NCI-H69 (cell line): ENCODE measurements at places on chromosomes 2 and 18.

DNA sequence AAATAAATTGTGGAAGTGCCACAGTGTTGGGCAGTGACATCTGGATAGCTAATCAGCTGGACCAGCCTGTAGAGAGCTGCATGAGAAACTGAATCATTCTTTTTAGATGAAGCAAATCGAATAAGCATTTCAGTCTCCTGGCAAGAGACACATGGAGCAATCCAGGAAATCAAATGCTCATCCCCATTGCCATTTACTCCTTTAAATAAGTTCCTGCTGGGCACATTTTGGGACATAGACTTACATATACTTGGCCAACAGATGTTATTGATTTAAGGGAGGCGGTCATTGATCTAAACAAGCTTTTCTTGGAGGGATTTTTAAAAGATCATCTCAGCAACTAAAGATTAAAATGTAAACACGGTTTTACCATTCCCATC lies 307.1 kb downstream of the STK39 start:
- DNase-seq, result no peak

- no peak for DNase-seq
These were observed 6.3 kb downstream of the COL6A3 start for GRCh38 chr2:237407700-237408099.

GRCh38 chr2:174760845-174761473 lies 3.3 kb downstream of the CHRNA1 start:
- DNase-seq, result peak; percentile 4

GRCh38 chr2:42794271-42795046 lies 2.1 kb upstream of the HAAO start:
- DNase-seq, result no peak

- no peak for DNase-seq
These were observed 39.8 kb downstream of the ANO7 start for GRCh38 chr2:241228081-241228859.

DNA sequence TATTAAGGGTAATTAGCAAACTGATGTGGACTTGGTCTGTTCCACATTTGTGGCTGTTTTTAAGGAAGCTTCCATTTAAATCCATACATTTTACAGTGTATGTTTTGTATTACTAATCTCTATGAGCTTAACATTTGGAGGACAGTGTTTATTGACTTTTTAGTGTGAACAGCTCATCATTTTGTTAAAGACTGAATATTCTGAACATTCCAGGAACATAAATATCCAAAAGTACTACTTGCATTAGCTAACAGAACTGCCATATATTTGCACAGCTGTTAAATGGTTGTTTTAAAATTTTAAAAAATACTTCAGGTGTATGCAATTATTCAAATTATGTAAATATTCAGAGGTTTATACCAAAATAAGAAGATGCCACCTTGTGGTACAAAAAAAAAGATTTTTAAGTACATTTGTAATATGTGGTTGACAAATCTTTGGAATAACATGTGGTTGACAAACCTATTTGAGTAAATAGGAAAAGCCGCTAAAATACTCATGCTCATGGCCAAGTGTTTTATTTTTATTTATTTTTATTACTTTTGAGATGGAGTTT lies 439.7 kb upstream of the FANCL start:
- peak; percentile 25 for DNase-seq

- peak; percentile 32 for DNase-seq
These were observed 263.5 kb upstream of the SIX2 start for GRCh38 chr2:45272549-45273265.

DNA sequence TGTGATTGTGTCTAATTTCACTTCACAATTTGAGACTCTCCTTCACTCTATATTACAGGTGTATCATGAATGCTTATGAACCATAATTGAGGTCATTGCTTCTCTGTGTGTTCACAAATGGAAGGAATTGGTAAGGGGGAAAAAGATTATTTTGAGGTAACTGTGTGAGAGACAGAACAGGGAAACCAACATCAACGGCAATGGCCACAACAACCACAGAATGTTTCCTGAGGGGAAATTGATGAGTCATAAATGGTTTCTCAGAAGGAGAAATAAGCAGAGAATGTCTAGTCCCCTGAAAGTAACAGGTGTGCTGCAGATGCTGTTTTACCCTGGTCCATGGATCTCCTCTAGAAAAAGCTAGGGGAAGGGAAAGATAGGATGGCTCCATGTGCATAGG lies 361.2 kb upstream of the GALNT5 start:
- DNase-seq, result no peak

DNA sequence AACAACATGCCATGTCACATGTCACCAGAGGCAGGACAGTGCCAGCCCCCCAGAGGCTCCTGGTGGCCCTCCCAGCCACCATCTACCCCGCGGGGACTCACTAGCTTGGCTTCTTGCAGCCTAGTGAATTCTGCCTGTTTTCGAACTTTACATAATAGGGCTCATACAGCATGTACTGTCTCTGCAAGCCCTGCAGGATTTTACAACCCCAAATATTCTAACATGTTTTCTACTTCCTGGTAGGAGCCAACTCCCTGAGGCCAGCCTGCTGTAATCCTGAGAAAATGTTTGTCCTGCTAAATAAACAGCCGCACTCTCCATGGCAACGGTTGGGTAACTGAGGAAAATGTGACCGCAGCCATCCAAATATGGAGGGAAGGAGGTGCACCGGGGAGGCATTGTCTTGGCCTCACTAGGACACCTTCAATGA lies 2.7 kb downstream of the PER2 start:
- peak; percentile 85 for DNase-seq

DNA sequence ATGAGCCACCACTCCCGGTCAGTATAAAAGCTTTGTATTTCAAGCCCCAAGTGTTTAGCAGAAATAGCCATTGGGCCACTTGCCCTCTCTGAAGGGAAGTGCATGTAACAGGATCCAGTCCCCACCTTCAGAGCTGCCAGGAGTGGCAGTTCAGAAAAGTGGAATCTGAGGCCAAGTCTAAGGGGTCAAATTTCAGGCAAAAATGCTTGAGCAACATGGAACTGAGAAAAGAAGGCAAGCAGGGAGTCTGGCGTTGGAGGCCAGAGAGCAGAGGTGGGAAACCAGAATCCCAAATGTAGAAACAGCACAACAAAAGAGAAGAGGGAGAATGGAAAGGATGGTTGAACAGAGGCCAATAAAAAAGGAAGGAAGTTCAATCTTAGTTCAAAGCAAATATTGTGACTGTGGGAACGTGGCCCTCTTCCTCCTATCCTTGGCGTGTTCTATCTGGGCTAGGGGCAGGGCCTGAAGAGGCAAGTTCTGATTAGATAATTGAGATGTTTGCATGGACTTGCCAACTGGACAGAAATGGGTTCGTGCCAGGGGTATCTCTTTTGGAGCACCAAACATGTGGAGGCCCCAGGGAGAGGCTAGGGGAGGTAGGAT lies 102.2 kb downstream of the AP1S3 start:
- no peak for DNase-seq

GRCh38 chr2:220956429-220956828 lies 615.7 kb downstream of the EPHA4 start:
- DNase-seq, result peak; percentile 19

GRCh38 chr18:60826346-60826745 lies 453.8 kb upstream of the MC4R start:
- peak; percentile 40 for DNase-seq

DNA sequence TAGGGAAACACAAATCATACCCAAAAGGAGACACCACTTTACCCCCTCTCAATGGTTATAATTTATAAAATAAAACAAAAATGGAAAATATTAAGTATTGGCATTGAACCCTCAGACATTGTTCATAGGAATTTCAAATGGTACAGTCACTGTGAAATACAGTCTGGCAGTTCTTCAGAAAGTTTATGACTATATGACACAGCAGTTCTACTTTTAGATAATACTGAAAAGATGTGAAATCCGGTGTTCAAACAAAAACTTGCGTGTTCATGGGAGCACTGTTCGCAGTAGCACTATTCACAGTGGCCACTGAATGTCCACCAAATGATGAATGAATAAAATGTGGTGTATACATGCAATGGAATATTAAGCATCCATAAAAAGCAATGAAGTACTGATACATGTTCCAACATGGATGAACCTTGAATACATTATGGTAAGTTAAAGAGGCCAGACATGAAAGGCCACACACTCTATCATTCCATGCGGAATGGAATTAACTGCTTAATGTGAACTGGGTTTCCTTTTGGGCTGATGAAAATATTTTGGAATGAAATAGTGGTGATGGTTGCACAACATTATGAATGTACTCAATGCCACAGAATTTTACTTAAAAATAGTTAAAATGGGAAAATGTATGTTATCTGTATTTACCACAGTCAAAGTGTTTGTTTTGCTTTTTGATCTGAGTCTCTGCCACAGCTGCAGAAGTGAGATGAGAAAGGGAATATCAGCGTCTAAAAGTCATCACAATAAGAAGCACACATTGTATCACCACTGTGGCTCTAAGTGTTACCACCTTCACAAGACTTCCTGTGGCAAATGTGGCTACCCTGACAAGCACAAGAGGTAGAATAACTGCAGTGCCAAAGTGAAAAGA lies 864.6 kb downstream of the SUCLG1 start:
- DNase-seq, result no peak

DNA sequence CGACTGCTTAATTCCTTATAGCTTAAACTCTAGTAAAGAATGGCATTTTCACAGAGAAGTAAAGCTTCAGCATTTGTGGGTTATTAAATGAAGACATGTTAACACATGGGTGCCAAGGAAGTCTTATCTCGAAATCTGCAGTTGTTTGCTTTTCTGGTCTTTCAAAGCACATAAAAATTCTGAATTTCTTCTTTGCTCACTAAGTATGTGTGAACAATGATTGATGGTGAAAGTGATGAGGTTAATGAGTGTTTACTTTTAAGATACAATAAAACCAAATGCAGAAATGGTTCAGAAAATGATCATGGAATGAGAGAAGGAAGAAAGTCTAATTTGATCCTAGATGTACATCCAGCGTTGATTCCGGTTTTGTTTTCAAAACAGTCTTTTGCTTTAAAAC lies 234.6 kb upstream of the RAB12 start:
- peak; percentile 66 for DNase-seq

- peak; percentile 88 for DNase-seq
These were observed 2148.5 kb upstream of the PIK3C3 start for GRCh38 chr18:39806525-39806924.

- peak; percentile 80 for DNase-seq
These were observed 258.6 kb downstream of the CAMKMT start for GRCh38 chr2:44620189-44620990.

- DNase-seq, result peak; percentile 34
These were observed 86.0 kb upstream of the OTX1 start for GRCh38 chr2:62964671-62965070.

DNA sequence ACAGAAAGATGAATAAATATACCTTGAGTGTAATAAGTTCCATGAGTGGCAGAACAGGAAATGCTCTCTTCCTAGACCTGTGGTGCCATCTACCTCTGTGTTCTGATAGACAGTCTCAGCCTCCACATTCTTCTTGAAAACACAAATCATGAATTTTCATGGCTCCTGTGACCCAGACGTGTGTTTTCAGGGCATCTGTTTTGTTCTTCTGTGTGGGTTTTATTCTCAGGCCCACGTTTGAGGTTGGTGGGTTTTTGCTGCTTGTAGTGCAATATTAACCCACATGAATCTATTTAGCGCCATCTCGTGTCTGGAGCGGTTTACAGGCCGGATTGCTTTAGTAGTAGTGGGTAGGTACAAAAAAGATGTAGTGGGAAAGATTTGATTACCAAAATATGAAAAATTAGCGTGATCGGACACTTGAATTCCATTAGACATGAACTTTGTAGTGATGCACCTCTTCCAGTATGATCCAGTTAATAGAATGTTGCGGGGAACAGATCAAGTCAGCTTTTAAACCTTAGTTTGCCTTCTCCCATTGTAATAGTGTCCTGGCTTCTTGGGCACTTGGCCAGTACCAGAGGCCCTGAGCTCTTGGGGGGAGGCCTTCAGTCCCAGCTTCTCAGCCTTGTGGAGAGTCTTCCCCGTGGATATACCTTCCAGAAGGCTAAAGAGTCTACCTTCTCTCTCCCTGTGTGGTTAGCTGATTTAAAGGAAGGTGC lies 256.5 kb downstream of the TPGS2 start:
- DNase-seq, result peak; percentile 81

DNA sequence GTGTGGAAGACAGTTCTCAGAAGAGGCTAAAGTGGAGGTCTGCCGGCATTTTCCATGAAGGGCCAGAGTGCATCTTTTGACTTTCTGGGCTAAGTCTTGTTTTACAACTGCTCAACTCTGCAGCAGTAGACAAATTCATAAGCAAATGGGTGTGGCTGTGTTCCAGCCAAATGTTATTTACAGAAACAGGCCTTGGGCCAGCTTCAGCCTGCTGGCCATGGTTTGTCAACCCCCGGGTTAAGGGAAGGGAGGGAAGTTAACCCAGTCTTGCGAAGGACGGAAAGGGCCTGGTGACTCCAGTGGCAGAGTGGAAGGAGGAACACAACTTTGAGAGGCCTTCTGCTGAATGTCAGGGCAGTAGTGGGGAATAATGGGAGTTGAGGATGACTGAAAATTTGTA lies 34.3 kb upstream of the NCKAP5 start:
- DNase-seq, result no peak

DNA sequence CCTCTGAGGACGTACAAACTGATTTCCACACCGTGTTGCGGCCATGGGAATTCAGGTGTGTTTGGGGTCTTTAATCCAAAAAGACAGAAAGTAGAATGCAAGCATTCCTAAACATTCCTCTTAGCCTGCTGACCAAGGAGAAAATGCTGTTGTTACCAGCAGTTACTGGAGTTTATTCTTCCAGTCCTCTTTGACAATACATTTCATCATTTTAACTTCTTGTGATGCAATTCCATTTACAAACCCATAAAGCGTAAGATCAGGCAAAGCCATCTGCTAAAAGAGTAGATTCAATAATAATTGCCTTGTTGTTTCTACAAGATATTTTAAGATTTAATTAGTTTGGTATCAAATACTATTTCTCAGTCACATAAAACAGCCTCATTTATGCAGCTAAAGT lies 32.7 kb downstream of the SPIRE1 start:
- no peak for DNase-seq

- no peak for DNase-seq
These were observed 71.6 kb upstream of the ACAA2 start for GRCh38 chr18:49884959-49885358.

DNA sequence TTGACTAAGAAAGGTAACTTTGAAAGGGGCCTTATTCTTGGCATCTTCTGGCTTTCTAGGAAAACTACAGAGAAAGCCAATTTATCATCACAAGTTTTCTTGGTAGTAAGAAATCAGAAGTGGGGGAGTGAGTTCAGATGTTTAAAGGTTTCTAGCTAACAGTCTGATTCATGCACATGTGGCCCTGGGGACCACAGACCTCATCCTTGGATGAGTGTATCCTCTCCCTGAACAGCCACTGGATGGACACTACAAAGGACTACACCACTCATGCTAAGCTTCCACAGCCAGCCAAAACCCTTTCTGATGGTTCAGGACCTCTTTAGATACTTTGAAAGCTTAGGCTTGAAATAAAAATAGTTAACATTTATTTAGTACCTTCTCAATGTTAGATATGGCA lies 218.3 kb upstream of the STK17B start:
- DNase-seq, result no peak

GRCh38 chr2:70985283-70985688 lies 6.9 kb downstream of the ANKRD53 start:
- no peak for DNase-seq

- DNase-seq, result no peak
These were observed 268.3 kb downstream of the GALR1 start for GRCh38 chr18:77517901-77518300.
